ENCODE measurements at places on chromosomes 3 and 15. TPM values are rescaled to one million over a fixed set of nuclear protein-coding genes. Genes with fewer than 3 reads are reported as not detected.
A peak's percentile ranks its signal among the peaks of the same experiment; 100 is the strongest.

- no peak for DNase-seq
These were observed 48.2 kb downstream of the HMG20A start for GRCh38 chr15:77468896-77469295.

DNA sequence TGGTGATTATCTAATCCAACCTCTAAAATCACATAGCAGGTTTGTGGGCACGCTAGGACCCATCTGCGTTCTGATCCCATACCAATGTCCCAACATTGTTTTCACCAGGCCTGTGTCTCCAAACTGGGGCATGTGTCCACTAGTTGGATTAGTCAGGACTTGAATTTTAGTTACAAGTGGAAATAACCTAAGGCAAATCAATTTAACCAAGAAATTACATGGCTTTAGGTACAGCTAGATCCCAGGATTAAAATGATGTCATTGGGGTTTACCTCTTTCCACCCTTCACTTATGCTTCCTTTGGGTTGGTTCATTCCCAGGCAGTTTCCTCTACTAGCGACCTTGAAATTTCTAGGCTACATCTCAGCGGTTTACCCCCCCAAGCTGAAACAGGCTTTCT, 47.2 kb upstream of the PXYLP1 start:
- no peak for DNase-seq

Gene PPM1L
- total RNA-seq = 16.4 TPM

- no peak for DNase-seq
These were observed 465.1 kb upstream of the PDZRN3 start for GRCh38 chr3:74089814-74090213.

Gene MASP1
- under 0.01 TPM for total RNA-seq

Gene SERINC4
- total RNA-seq = under 0.01 TPM

Gene CX3CR1
- total RNA-seq = 0.54 TPM

- no peak for DNase-seq
These were observed 211.6 kb upstream of the NR2E3 start for GRCh38 chr15:71598741-71599140.

Gene PIGZ
- total RNA-seq = 5.4 TPM

Gene SLC9C1
- total RNA-seq = 0.54 TPM

GRCh38 chr15:84970843-84971242, 10.8 kb upstream of the PDE8A start:
- no peak for DNase-seq

- DNase-seq = no peak
These were observed 101.3 kb upstream of the HES1 start for GRCh38 chr3:194034346-194035336.

- DNase-seq = no peak
These were observed 7.0 kb upstream of the USP4 start for GRCh38 chr3:49346797-49347251.

GRCh38 chr3:128932516-128933212, 53.2 kb downstream of the ACAD9 start:
- no peak for DNase-seq

DNA sequence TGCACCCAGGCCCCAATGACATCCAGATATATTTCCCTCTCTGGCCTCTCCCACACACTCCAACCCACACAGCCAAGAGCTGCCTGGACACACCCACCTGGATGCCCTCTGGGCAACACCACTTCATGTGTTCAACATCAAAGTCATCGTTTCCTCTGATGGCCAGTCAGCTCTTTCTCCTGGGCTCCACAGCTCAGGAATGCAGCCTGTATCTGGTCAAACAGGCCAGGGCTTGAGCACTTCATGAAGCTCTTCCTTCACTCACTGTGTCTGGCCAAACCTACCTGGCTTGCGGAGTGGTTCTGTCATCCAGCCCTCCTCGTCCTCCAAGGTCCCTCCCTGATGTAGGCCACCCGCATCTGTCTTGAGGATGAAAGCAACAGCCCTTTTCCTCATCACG, 35.8 kb upstream of the SLC6A11 start:
- no peak for DNase-seq

Gene SUCNR1
- total RNA-seq = 1.6 TPM

Gene GRM2
- total RNA-seq = 0.27 TPM

DNA sequence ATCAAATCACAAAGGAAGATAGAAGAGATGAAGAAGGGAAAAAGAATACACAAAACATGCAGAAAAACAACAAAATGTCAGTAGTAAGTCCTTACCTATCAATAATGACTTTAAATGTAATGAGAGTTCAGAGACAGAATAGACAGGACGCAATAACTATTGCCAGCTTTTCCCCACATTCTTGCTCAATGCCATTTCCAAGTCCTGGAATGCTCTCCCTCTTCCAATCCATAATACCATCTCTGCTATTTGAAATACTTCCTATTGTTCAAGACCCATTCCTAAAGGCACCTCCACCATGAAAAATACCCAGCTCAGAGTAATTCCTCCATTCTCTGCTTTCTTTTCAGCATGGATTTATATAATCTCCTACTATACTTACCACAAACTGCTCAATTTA, 33.4 kb downstream of the CCDC54 start:
- no peak for DNase-seq

DNA sequence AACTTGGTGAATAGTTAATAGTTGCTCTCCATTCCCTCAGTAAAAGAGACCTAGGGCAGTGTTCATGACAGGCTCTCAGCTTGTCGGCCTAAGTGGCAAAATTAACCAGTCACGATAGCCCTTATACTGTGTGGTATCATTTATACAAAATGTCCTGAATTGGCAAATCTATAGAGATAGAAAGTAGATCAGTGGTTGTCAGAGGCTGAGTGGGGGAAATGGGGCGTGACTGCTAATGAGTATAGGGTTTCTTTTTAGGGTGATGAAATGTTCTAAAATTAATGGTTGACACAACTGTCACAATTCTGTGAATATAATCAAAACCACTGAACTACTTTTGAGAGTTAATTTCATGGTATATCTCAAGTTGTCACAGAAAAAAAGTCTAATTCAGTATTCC, 20.9 kb downstream of the ARIH1 start:
- DNase-seq = no peak

Gene FILIP1L
- total RNA-seq = 0.81 TPM

GRCh38 chr15:98650417-98651035, 2.2 kb downstream of the IGF1R start:
- peak; percentile 49 for DNase-seq

Gene CFAP100
- not detected for total RNA-seq

DNA sequence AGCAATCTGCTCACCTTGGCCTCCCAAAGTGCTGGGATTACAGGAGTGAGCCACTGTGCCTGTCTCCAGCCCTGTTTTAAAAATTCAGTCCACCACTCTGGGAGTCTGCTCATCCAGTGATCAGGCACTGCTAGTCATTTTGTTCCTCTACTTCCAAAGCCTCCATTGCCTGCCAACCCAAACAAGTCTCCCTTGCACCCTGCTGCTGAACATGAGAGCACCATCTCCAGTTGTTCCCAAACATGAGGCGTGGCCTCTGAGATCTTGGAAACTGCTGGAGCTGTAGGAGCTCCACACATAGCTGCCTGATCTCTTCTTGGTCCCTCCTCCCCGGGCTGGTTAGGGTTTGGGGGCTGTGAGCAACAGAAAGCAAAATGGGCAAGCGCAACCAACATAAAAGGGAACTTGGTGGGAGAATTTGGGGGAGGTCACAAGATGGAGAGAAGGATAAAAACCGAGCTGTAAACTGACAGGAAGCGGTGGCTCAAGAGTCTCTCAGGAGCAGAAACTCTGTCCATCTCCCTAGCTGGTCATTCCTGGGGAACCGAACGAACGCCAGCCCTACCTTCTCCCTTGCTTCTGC, 49.6 kb upstream of the TLE3 start:
- DNase-seq = peak; percentile 81

DNA sequence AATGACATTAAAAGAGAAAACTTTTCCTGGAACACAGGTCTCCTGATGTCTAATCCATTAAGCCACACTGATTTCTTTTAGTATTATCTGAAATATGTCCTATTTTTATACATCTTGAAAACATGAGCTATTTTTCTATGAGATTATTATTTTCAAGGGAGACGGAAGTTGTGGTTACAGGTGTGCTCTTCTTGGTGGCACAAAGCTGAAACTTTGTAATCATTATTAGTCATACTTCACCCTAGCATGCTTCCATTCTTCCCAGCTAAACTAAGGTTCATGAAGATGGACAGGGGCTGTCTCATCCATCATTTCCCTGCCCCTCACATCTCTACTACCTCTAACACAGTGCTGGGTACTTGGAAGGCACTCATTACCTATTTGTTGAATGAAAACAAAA, 85.6 kb upstream of the POU1F1 start:
- no peak for DNase-seq
